ENCODE measurements at places on chromosomes 6 and 20.

DNA sequence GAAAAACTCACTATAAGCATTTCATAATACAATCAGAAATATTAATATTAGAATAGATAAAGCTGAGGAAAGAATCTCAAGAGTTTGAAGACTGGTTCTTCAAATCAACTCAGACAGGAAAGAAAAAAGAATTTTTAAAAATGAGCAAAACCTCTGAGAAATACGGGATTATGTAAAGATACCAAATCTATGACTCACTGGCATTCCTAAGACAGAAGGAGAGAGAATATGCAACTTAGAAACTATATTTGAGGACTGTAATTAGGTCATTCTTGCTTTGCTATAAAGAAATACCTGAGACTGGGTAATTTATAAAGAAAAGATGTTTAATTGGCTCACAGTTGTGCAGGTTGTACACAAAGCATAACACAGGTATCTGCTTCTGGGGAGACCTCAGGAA lies 665.1 kb downstream of the RNF144B start:
- no peak for DNase-seq

- no peak for DNase-seq
Measured at GRCh38 chr6:92849636-92850035, 569.7 kb downstream of the EPHA7 start.

- DNase-seq: peak; percentile 72
Measured at GRCh38 chr20:38601216-38602184, at the start of gene ARHGAP40. Gene ARHGAP40 (plus strand): TSS chr20:38601809.

GRCh38 chr6:147699637-147700036 lies 191.1 kb downstream of the SAMD5 start:
- DNase-seq: no peak

DNA sequence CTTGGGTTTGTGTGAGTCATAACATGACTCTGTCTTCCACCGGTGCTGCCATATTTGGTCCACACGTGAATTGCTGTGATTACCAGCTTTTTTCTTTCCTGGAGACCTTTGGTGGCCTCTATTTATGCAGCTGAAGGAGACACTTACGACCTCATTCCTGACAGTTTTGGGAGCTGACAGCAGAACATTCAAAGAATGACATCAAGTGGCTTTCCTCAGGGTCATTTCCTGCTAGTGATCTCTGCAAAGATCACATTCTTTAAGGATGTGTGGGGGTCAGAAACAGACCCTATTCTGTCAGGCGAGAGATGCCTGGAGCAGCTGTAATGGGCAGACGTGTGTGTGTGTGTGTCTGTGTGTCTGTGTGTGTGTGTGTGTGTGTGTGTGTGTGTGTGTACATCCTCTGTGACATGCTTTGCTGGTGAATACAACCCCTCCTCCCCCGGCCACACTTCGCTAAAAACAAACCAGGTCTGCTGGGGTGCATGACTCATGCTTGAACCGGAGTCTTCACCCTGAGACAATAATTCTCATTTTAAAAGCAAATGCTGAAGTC lies 115.6 kb downstream of the TMEM170B start:
- DNase-seq: peak; percentile 55

- DNase-seq: no peak
Measured at GRCh38 chr20:44279228-44279627, 31.8 kb downstream of the FITM2 start.

DNA sequence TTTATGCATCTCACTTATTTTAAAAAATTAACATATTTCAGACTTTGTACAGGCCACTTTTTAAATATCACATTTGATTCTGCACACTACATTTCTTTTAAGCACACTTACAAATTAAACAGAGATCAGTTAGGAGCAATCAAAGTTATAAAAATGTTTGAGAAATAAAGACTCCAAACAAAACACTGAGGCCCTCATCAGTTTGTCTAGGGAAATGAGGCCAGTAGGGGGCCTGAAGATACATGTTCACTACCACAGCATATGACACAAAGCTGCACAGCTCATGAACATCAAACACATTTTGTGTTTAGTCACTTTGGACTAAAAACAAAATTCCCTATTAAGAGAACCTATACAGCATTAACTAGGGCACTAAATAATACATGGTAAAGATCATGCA lies 180.5 kb downstream of the PDE7B start:
- peak; percentile 40 for DNase-seq

- no peak for DNase-seq
Measured at GRCh38 chr20:33470866-33471265, 19.0 kb upstream of the CBFA2T2 start.

DNA sequence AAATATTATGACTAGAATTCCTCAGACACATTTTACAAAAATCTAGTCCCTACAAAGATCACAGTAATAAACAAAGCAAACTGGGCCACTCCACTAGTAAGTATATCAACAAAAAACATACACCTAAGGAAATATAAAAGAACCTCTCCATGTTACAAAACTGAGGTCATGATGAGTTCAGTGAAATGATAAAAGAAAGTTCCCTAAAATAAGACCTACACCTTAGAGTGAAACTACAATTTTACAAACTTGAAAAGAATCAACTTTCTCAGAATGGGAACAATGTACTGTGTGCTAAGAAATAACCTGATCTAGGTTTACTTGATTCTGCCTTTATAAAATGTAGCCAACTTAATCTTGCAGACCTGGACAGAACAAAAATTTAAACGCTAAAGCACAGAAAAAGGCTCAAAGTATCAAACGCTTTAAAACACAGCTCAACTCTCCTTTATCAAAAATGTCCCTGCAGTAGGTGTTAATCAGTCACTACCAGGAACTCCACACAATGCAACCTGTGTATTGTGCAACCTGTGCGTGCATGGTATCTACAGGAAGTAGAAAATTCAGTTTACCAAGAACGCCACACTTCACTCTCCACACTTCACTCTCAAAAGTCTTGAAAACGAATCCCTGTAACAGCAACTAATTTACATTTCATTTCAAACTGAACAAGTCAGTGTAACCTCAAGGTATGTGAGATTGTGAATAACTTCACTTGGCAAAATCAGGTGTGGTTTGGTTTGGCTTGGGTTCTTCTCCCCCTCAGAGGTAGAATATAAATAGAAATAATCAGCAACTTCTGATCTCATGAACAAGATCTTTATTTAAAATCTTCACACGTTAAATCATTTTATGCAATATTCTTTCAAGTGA lies 1.8 kb downstream of the RALGAPA2 start:
- DNase-seq: no peak

- no peak for DNase-seq
Measured at GRCh38 chr20:33833333-33833732, 22.2 kb downstream of the CHMP4B start.

DNA sequence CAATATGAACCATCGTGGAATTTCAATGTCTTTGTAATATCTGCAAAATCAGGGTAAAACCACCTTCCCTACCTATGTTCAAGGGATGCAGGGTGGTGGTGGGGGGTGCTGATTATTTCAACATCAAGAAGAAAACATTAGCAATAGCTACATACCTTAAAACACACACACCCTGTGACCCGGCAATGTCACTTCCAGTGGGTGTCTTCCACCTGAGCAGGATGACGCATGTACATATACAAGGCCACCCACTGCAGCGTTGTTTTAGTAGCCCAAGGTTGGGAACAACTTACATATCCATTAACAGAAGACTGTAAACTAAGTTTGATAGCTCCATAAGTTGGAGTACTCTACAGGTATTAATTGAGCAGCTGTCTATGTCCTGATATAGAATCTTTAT lies 62.6 kb upstream of the SIRPG start:
- DNase-seq: no peak

DNA sequence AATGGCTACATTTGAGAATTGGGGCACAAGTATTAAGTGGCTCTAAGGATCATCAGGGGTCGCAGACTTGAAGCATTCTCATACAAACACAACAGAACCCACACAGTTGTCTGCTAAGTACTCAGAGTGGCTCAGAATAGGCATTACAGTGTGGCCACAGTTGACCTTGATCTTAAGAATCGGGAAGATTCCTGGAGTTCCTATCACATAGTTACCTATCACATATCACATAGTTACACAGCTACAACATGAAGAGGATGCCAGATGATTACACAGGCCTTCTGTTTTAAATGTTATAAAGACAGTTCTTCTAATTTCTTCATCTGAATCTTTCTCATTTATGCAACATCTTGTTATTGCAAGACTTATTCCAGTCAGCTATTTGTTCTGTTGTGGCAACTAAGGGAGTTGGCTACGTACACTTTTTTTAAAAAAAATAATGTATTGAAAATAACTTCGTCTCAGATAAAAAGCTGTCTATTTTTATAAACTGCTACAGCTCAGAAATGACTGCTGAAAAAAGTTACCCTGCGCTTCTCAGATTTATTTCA lies 129.0 kb downstream of the REV3L start:
- DNase-seq: no peak

DNA sequence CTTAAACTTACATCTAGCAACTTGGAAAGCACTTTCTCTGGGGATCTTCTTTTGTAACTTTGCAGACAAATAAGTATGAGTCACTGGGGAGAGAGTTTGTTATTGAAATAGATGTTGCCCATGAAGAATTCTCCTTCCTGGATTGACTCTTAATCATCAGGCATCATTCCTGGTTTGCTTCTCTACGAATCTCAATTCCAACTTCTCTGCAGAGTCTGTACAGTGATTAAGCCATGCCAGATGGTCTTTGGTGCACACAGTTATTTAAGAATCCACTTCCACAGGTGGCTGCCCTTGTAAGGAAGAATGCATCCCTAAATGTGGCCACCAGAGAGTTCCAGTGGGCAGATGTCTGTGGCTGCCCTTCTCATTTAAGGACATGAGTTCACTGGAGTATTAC lies 25.7 kb downstream of the MYCT1 start:
- no peak for DNase-seq

GRCh38 chr20:10075606-10076005 lies 40.8 kb downstream of the ANKEF1 start:
- DNase-seq: no peak

DNA sequence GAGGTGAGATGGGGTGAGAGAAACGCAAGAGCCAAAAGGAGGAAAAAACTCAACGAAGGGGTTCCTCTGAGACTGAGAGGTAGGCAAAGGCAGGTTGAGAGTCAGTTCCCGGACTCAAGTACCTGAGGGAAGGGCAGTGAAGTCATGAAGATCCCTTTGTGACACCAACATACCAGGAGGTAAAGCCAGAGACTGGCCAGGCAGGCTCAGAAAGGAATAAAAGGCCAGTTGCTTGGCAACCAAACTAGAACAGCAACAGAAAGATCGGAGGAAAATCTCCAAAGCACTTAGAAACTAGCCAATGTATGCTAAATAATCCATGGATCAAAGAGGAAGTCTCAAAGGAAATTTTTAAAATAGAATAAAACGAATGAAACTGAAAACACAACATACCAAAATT lies 209.8 kb upstream of the PROKR2 start:
- DNase-seq: no peak

DNA sequence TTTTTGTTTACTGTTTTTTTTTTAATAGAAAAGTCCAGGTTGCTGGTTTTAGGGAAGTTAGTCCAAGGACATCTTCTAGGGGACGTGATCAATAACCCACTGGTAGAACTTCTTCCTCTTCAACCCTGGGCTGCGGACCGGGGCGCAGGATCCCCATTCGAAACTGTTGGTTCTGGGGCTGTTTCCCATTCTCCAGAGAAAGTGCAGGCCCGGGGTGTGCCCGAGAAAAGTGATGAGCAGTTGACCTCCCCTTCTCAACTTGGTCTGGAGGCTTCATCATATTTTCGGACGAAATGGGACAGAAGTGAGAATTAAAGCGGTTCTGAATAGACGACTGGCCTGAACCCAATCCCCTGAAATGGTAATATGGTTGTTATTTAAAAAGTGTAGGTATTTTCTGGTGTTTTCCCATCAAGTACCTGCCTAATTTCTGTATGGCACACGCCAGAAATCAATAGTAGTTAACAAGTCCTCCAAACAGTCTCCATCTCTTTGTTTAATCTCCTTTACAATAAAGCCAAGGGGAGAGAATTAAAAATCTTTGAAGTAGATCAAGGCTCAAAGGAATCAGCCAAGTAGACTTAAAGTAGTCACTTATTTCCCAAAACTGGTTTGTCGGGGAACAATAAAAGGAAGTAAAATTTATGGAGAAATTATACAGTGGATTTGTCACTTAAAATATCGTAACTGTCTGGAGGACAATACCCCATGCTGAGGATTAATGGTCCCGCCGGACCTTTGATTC lies 550 bp upstream of the PRDM13 start:
- DNase-seq: no peak

GRCh38 chr6:7580927-7581618 lies 8.9 kb upstream of the SNRNP48 start:
- DNase-seq: no peak

GRCh38 chr20:58553841-58554240 lies 38.6 kb upstream of the APCDD1L start:
- no peak for DNase-seq

GRCh38 chr20:30484009-30484748 lies 773.3 kb upstream of the DEFB115 start:
- peak; percentile 1 for DNase-seq

DNA sequence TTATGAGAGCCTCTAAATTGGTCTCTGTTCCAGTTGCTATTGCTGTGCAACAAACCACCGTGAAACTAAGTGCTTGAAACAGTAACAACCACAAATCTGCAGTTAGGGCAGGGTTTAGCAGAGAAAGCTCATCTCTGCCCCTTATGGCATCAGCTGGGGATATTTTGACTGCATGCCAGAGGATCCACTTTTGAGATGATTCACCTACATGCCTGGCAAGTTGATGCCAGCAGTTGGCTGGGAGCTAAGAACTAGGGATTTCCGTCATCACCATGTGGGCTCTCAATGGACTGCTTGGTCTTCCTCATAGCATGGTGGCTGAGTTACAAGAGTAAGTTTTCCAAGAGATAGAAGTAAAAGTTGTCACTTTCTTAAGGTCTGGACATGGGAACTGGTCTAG lies 35.1 kb downstream of the PLCB4 start:
- no peak for DNase-seq

DNA sequence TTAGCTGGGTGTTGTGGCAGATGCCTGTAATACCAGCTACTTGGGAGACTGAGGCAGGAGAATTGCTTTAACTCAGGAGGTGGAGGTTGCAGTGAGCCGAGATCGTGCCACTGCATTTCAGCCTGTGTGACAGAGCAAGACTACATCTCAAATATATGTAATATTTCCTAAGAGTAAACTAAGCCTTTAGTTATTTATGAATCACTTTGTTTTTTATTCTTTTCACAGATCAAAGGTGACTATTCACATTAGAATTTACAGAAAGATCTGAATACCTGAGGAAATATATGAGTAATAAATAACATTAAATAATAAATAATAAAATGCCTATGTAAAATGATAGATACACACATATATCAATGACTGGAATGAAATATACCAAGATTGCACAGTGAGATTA lies 630.8 kb upstream of the IMPG1 start:
- DNase-seq: no peak

DNA sequence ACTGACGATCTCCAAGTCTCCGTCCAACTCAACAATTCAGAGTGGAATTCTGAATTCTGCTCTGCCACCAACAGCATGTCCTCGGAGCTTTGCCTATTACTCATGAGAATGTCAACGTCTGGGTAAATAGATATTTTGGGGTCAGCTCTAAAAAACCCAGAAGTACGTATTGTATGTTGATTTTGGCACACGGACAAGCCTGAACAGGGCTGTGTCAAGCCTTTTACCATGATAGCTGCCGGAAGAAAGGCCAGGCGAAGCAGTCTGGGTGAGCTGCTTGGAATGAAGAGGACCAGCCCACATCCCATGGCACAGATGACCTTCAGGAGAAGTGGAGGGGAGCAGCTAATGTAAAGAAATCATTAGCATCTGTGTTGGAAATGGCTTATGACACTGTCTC lies 88.0 kb upstream of the JAG1 start:
- no peak for DNase-seq

- DNase-seq: no peak
Measured at GRCh38 chr20:23159256-23159946, 73.3 kb upstream of the CD93 start.
